Anterior cingulate cortex (tissue), 58 donors: ENCODE measurements at places on chromosomes 12 and 14.

- DNase-seq = no peak
These were observed 37.7 kb upstream of the ZNF641 start for GRCh38 chr12:48388460-48388859.

DNA sequence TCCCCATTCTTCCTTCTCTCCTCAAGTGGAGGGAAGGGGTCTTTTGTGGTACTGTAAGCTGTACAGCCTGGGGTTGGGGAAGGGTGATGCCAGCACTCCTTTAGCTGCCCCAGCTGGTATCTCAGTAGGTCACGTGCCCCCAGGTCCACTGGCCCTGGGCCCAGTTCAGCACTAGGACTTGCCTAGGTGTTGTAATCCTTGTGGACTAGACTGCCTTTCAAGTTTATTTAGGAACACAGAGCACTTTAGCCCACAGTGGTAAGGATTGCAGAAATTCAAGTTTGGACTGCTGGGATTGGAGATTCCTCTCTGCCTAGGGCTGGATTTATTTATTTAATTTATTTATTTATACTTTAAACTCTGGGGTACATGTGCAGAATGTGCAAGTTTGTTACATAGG lies 569.6 kb downstream of the AACS start:
- DNase-seq = no peak

DNA sequence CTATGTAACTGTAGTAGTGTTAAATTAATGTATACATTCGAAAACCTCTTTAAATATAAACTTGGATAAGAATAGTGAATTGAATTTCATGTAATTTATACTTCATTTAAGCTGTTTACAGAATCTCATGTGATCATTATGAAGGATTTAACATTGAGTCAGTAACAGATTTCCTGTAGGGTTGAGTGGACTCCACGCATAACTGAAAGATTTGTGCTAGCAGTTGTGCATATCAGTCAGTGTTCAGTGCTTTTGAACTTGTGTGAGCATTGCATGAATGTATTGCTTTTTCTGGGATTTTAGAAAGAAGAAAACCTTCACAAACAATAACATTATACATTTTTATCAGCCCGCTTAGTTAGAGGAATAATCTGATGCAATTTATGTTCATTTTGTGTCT lies 1435.3 kb downstream of the LRFN5 start:
- no peak for DNase-seq

GRCh38 chr14:68714991-68715924 lies 77.6 kb downstream of the ZFP36L1 start:
- DNase-seq = no peak

- no peak for DNase-seq
These were observed 85.6 kb downstream of the SYNE2 start for GRCh38 chr14:63938198-63939005.

DNA sequence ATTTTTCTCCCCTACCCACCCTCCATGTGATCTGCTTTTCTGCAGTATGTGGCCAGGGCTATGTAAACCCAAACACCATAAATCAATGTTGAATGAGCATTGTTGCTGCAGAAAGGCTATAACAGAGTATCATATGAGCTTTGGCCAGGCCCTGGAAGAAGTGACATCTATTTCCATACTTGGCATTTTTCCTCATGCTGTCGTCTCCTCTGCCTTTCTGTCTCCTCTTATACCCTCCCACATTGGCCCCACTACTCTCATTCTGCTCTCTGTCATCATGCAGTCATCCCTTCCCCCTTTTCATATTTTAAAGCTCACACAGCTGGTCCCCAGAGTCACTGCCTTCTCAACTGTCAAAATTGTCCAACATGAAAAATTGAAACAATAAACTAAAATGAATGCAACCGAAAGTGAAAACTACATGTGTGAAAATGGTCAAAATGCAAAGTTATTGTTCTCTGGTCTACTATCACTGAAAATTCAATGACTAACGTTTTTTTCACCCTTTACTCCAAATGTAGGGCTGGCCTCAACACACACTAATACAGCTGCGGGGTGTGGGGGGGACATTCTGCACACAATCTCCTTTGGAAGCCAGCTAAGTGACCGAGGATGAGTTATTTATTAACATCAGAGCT lies 290.7 kb upstream of the TMPO start:
- no peak for DNase-seq

DNA sequence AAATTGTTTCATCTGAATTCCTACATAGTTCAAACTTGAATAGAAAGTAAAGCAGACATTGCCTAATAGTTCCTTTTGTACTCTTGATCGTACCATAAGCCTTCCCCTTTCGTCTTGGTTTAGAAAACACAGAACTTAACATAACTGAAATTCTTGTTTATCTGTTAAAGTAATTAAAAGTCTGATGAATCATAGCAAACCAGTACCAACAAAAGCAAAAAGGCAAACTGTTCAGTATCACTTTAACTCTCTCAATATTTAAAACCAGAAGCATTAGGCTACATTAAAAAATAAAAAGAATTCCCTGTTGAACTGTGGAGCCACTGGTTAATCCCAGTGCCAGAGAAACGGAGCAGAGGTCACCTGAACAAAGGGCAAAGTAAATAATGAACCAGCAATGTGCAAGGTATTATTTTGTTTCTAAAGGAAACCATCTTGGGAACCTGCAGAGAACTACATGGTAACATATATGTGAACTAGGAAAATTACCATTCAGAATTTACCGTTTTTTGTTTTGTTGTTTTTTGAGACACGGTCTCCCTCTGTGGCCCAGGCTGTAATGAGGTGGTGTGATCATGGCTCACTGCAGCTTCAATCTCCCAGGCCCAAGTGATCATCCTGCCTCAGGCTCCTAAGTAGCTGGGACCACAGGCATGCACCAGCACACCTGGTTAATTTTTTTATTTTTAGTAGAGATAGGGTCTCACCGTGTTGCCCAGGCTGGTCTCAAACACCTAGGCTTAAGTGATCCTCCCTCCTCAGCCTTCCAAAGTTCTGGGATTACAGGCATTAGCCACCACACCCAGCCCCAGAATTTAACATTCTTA lies 17.1 kb upstream of the HIGD1C start:
- no peak for DNase-seq

DNA sequence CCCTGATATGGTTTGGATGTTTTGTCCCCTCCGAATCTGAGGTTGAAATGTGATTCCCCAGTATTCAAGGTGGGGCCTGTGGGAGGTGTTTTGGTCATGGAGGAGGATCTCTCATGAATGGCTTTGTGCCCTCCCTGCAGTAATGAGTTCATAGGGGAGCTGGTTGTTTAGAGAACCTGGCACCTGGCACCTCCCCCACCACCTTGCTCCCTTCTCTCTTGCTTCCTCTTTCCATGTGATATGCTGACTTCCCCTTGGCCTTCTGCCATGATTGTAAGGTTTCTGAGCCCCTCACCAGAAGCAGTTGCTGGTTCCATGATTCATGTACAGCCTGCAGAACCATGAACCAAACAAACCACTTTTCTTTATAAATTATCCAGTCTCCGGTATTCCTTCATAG lies 32.6 kb downstream of the CD163L1 start:
- DNase-seq = no peak

DNA sequence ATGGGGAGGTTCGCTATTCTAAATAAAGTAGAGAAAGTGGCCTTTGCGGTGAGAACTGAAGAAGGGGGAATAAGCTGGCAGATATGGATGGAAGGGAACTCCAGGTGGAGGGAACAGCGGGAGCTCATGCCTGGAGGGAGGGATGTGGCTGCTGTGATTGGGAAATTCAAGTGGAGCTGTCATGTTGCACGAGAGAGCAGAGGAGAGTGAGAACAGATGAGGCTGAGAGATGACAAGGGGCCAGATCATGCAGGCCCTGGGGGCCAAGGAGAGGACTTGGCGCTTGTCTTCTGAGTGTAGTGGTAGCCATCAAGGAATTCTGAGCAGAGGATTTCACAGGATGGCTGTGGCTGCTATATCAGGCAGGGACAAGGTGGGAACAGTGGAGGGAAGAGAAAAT lies 35.0 kb downstream of the TGFB3 start:
- DNase-seq = no peak

DNA sequence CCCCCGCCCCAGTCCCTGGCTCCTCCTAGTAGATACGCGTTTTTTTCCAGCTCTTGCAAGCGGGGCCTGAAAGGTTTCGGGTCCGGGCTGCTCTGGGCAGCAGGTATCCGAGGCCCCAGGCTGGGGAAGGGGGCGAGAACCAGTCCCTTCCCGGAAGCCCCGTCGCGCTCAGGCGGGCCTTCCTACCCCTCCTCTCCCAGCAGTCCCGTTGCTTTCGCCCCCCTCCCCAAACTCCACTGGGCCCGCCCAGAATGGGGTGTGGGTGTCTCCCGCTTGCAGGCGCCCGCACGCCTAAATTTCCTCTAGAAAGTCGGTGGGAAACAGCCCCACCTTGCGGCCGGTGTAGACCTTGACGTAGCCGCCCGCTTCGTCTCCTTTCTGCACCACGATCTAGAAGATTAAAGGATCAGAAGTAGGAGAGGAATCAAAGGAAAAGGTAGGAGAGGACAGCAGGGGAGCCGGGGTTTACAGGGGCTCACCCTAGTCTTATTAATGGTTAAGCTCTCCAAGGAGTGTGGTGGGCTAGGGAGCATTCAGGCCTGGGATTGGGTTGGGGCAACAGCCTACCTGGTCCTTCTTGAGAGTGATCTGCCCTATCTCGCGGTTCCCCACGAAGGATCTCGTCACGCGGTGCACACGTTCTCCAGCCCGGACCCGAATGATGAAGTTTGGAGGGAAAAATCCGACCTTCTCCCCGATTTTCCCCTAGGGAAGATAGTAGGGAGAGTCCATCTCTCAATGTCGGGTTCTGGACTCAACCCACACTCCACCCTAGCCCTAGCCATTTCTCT lies 7.3 kb downstream of the STAC3 start:
- no peak for DNase-seq

GRCh38 chr14:72118841-72119240 lies 186.6 kb downstream of the RGS6 start:
- DNase-seq = no peak

DNA sequence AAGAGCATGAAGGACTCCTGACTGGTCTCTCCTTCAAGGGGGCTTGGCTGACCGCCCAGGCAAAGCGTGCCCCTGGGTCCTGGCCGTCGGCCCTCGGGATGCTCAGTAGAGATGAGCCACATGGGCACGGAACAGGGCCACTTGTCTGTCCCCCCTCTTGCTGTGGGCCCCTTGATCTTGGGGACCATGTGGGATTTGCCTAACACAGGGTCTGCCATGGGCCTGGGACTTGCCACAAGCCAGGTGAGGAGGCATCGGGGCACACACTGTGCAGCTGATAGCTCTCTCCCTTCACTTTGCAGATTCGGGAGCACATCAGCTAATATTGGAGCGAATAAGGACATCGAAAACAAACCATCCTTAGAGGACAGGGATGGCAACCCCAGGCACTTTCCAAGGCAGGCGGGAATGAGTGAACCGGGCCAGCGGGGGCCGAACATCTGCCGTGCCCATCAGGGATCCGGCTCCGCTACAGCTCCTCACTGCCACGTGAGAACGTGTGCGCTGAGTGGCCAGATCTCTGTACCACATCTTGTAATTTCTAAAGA lies 88.1 kb downstream of the PIWIL1 start:
- DNase-seq = no peak

GRCh38 chr14:67464879-67465278 lies 23.6 kb downstream of the TMEM229B start:
- no peak for DNase-seq

GRCh38 chr12:103657331-103657730 lies 70.3 kb downstream of the STAB2 start:
- DNase-seq = no peak

DNA sequence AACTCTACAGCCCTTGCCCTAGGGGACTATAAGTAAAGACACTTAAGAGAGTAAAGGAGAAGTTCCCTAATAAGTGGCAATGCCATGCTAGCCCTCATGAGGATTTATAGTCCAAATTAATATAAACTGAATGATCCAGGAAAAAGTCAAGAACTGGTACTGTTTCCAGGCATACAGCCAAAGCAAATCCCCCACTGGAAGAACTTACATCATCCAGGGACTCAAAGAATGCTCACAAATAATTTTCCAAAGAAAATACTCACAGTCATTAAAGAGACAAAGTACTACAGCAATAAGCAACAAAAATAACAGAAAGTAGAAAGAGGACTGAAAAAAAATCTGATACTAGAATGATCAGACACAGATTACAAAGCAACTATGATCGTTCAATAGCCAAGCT lies 79.7 kb upstream of the RAP1B start:
- DNase-seq = no peak

GRCh38 chr14:76134231-76134630 lies 17.5 kb upstream of the GPATCH2L start:
- no peak for DNase-seq

- peak; percentile 80 for DNase-seq
These were observed at the start of gene TBK1 for GRCh38 chr12:64451687-64452558. Gene TBK1, plus strand, starts transcription at chr12:64452120. Its CDS starts 3,751 bp downstream, at chr12:64455871.

- DNase-seq = no peak
These were observed 6.9 kb downstream of the SMCO2 start for GRCh38 chr12:27453421-27453820.

GRCh38 chr14:61710853-61711817 lies 15.8 kb downstream of the HIF1A start:
- no peak for DNase-seq

GRCh38 chr12:89084751-89085150 lies 267.6 kb downstream of the DUSP6 start:
- DNase-seq = no peak

DNA sequence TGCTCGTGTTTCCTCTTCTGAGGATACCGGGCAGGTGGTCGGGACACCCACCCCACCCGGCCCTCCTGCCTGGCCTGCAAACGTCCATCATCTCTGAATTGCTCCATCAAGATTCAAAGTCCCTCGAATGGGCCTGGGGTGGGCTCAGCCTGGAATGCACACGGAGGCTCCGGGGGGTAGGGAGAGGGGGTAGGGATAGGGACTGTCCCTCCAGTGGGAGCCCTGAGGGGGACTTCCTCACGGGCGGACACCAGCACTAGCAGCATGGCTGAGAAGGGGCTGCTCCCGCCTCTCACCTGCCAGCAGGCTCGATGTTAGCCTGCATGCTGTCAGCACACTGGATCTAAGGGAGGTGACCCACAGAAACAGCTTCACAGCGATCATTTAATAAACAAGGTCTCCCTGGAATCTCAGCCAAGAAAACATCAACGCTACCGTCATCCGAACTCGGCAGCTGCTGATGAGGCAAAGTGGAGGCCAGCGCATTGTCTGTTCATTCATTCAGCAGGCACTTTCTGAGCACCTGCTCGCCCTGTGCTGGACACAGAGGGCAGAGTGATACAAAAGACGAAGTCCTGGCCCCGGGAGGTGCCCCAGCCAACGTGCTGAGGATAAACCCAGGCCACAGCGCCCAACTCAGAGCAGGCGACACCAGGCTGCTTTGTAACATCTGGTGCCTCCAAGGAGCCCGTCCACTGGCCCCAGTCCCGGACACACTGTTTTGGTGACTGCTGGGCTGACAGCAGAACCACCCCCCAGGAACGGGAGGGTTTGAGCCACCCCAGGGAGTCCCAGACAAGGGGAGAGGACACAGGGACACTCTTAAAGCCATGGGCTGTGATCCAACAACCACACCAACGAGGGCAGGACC lies 6.3 kb downstream of the TMEM179 start:
- no peak for DNase-seq
